ENCODE measurements at places on chromosomes 11 and 22.

DNA sequence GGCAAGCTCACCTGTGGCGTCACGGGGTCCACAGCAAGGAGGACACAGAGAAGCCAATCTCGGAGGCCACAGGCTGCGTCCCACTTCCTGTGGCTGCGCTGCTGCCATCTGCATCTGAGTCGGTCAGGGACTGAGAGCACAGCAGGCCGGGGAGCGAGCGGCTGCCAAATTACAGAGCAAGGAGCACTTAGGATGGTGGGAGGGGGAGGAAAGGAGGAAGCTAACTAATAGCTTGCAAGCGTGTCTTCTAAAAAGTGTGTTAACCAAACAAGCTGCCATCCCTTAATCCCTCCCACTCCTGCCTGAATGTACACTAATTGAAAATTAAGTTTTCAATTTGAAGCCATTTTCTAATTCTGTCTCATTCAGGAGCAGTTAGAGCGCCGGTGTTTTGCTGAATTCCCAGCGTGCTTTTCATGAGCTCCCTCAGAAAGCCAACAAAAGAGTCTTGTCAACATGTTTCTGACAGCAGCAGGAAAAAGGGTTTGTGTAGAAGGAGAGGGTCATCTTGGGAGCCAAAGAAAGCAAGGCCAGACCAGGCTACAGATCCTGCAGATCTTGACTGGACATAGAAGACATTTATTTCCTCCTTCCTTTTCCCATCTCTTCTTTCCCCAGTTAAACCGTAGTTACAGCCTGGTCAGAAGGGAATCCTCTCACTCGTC lies 42.4 kb upstream of the API5 start:
- DNase-seq = no peak

GRCh38 chr11:65766535-65766934 lies 14.2 kb downstream of the AP5B1 start:
- no peak for DNase-seq

GRCh38 chr11:98365190-98365589 lies 655.6 kb upstream of the CNTN5 start:
- no peak for DNase-seq

GRCh38 chr11:118276422-118276821 lies 12.3 kb upstream of the MPZL2 start:
- no peak for DNase-seq

DNA sequence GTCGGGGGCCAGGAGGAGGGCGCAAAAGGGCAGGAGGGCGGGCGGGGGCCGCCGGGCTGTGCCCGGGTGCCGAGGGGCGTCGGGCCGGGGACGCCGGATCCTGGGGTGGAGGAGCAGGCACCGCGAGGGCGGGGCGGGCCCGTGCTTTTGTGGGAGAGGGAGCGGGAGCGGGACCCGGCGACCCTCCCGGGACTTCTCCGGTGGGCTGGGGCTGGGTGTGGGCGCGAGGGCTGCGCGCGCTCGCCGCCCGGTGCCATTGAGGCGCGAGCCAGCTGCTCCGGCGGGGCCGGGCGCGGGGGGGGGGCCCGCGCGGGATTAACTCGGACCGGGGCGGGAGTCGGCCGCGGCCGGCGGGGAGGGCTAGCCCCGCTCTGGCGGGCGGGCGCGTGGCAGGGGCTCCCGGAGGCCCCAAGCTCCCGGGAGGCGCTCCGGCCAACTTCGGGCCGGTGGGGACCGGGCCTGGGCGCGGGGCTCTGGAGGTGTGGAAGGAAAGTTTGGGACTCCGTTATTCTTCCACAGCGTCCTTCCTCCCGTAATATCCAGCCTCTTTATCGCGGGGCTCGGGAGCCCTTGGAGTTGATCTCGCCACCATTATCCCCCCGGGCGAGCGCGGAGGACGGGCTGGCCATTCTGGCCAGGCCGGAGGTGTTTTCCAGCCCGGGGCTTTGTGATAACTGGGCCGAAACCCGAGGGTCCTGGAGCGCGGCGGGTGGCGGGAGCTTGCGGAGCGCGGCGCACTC lies 936 bp downstream of the CECR2 start:
- peak; percentile 38 for DNase-seq

- no peak for DNase-seq
Observed at GRCh38 chr11:102883141-102883540, 8.4 kb upstream of the MMP12 start.

DNA sequence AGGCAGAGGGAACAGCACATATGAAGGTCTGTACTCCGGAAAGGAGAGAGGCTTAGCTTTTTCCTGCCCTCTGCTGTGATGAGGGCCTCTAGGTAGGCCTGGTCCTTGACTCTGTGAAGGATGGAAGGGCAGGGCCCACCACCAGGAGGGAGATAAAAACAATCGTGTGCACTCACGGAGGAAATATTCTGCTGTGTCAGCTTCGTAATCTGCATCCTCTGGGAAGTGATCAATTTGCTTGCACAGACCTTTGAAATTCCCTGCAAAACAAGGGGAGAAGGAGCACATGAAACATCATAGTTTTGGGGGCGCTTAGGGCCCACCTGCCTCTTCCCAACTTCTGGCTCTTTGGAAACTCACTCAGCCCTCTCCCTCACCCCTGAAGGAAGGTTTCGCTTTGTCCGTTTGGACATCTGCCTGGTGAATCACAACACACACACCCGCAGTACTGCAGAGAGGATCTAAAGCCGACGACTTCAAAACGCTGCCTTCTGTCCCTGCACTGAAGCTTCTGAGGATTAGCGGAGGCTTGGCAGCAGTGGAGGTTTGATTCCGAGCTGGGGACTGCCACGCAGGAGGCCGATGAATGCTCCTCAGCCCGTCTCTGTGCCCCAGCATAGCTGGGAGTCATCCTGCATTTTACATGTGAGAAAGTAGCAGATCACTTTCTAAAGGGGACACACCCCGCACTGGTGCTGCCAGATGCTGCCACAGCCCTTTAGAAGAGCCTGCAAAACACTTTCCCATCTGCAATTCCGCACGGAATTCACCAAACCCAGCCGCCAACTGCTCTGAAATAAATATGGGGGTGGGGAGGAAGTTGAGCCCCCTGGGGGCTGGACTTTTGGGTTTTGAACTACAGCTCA lies 58.6 kb upstream of the EIF3D start:
- no peak for DNase-seq

DNA sequence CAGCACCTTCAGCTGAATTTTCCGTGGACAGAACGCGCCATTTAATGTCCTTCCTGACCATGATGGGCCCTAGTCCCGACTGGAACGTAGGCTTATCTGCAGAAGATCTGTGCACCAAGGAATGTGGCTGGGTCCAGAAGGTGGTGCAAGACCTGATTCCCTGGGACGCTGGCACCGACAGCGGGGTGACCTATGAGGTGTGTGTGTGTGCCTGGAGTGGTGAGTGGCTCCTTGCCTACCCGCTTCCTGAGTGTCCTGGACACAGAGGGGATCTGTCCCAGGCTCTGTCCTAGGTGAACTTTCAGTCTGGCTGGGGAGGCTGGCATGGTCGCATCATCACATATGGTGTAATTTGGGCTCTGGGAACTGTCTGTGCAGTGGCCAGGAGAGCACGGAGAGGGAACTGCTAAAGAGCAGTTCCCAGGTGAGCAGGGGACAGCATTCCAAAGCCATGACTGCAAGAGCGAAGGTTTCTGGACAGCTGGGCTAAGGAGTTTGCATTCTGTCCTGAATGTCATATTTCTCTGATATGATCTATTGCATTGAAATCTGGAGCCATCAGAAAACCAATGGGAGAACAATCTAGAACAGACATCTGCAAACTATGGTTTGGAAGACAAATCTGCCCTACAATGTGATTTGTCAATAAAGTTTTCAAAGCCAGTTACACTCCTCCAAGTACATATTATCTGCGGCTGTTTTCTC lies 104.3 kb downstream of the RRAS2 start:
- no peak for DNase-seq
